Stimulated activated CD4-positive, alpha-beta T cell treated with anti-CD3 and anti-CD28 coated beads, Interleukin-4, amount 100 ng/mL, for 1 hour (primary cell): ENCODE measurements at places on chromosomes 7 and 10.
A peak's percentile ranks its signal among the peaks of the same experiment; 100 is the strongest.

- no peak for DNase-seq
These were observed 2.5 kb downstream of the IGFBP3 start for GRCh38 chr7:45918556-45918955.

GRCh38 chr10:97534746-97535367 is 36.1 kb downstream of the UBTD1 start:
- peak; percentile 43 for DNase-seq

DNA sequence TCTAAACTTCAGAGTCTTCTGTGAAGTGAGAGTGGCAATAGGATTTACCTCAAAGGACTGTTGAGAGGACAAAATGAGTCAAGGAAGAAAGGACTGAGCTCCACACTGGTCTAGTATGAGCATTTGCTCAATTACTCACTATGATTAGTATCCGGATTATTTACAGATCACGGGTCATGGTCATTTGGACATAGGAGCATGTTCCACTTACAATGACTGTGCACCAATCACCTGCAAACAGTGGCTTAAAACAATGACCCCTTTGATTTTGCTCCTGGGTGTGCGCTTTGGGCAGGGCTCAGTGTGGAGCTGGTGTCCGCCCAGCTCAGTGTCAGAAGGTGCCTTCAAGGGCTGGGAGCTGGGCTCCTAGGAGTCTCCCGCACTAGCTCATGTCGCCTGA is 225.4 kb downstream of the TCERG1L start:
- no peak for DNase-seq

- DNase-seq = no peak
These were observed 228.6 kb downstream of the ELFN1 start for GRCh38 chr7:1898628-1899185.

DNA sequence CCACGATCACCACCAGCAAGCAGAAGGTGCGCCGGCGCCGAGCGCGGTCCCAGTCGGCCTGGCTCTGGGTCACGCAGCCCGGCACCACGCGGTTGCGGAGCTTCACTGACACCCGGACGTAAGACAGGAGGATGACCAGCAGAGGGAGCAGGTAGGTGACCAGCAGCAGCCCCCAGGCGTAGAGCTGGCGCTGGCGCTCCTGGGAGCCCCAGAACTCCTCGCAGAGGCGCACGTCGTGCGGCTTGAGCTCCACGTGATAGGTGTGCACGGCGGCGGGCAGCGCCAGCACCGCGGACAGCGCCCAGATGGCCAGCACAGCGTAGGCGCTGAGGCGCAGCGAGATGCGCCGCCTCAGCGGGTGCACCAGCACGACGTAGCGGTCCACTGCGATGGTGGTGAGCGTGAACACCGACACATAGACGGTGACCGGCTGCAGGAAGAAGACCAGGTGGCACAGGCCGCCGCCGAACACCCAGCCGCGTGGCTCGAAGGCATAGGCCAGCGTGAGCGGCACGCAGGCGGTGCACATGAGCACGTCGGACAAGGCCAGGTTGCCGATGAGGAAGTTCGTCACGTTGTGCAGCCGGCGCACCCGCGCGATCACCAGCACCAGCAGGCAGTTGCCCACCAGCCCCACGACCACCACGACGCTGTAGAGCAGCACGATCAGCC is 920 bp downstream of the PRLHR start:
- peak; percentile 39 for DNase-seq

DNA sequence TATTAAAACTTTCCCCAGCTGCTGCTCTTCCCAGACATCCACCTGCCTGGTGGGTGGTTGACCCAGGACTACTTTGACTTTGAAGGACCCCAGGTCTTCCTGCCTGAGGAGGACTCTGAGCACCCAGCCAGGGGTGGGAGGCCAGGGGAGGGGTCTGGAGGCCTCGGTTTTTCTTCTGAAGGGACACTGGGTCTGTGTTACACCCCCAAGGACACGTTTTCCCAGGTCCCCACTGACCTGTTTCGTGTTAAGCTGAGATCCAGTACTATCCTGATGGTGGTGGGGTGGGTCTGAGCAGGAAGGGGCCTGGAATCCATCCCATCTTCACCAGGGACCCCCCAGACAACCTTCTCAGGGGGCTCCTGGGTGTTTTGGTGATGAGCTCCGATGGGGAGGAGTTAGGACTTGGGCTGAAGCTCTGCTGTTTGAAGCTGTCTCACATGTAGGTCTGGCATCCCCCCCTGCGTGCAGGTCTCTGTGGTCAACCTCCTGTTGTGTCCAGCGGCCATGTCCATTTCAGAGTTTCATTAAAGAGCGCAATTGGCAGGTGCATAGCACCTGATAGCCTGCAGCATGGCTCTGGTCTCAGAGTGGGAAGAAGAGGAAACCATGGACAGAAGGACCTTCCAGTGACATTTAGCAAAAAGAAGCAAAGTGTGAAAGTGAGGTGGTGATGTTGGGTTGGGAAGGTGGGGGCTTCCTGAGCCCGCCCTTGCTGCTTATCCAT is 3.5 kb downstream of the JAKMIP3 start:
- no peak for DNase-seq

DNA sequence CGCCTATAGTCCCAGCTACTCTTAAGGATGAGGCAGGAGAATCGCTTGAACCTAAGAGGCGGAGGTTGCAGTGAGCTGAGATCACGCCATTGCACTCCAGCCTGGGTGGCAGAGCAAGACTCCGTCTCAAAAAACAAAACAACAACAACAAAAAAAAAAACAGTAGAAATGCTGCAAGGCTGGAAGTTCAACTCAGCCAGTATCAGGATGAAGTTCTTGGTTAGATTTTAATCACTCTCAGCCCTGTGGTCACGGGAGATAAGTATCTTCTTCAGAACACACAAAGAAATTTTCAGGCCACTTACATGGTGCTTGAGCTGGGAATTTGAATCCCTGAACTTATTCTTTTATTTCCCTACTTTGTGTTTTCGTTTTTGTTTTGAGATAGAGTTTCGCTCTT is 120.4 kb downstream of the MARCHF5 start:
- no peak for DNase-seq

GRCh38 chr7:130595986-130596385 is 72.6 kb downstream of the COPG2 start:
- no peak for DNase-seq

- no peak for DNase-seq
These were observed 46.8 kb downstream of the FAM107B start for GRCh38 chr10:14727924-14728323.

DNA sequence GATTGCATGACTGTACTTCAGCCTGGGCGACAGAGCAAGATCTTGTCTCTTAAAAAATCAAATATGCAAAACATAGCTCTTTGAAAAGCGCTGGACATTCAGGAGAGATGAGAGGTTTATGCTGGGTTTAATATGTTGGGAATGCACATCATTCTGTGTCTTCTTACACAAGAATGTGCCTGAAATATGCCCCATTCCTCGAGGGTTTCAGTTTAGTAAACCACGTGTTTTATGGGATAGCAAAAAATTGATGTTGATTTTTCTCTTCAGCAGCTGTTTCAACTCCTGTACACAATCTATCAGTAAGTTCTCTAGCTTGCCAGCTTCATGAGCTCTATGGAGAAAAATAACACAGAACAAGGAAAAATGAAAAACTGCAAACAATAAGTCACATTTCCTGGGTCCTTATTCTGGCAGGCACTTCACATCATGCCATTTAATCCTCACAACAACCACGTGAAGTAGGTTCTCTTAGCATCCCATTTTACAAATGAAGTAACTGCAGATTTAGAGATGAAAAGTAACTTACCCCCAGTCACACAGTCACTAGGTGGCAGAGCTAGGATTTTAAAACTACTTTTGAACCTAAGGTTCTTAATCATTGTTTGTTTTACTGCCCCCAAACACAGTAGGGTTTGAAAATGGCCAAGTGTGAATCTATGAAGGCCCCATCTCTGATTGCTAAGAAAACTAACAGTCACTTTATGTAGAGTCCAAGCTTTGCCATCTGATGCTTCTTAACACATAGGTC is 423.6 kb downstream of the PHTF2 start:
- DNase-seq = no peak

DNA sequence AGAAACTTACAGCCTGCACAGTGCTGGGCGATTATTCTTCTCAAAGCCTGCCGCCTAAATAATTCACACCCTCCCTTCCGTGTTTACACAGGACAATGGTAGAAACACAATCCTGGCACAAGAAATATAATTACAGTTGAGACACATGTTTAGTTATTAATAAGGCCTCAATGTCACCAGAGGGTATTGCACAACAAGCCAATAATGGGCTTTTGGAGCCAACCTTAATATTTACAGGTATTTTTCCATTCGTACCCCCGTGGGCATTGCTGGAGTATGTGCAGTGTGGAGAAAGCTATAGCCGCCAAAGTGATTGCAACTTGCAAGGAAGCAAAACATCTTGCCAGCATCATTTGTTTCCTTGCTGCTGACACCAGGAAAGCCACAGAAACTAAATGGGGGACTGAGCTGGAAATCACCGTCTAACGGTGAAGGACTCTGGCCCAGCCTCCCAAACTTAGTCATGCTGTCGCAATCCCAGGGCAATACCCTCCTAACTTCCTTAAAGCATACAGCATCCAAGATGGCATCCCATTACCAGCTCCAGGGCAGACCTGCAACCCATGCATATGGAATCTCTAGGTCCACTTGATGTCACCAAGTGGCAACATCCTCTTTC is 8.6 kb downstream of the CALN1 start:
- DNase-seq = no peak

DNA sequence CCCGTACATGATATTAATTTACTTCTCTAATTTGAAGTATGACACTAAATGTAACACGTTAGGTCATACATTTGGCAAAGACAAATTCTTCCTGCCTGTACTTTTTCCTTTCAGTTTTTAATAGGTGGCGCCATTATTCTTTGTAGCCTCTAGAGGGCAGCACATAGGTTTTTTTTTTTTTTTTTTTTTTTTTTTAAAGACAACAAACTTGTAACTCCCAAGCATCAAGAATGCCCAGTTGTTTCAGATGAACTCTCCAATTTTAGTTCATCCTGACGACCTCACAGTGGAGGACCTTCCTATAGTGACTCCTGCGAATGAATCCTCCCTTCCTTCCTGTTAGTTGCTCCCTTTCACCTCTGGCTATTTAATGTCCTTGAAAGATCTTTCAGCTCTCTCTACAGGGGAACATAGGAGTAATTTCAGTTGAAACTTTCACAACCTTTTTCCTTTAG is 139.3 kb upstream of the HDAC9 start:
- no peak for DNase-seq

DNA sequence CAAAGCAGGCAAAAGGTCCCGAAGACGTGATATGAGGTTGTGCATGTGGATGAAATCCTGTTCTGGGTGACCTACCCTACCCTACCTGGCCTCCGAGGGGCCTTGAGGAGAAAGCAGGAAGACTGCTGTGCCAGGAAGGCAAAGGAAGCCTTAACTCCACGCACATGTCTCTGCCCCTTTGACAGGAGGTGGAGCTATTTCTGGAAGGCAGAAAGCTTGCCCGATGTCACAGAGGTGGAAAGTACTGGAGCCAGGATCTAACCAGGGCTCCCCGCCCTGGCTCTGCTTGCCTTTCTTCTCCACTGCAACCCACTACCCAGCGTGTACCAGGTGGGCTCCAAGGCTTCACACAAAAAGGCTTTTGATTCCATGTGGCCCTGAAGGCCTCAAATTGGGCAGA is 66.4 kb upstream of the DDC start:
- DNase-seq = no peak

- DNase-seq = no peak
These were observed 127.0 kb upstream of the JCAD start for GRCh38 chr10:30186371-30186875.

- no peak for DNase-seq
These were observed 725.1 kb upstream of the GALNT17 start for GRCh38 chr7:70406950-70407209.

DNA sequence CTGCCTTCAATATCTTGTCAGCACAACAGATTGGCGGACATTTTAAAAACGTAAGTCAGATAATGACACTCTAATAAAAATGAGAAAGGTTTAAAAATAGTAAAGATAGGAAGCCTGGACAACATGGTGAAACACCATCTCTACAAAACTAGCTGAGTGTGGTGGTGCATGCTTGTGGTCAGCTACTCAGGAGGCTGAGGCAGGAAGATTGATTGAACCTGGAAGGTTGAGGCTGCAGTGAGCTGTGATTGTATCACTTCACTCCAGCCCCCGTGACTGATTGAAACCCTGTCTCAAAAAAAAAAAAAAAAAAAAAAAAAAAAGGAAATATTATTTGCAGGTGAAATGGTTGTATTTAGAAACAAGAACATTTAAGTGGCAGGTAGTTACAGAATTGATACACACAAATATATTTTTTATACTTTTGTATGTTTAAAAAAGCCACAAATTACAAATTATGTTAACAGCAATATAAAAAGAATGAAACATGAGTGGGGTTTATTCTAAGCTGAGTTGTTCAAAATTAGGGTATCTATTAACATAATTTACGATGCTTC is 141.9 kb downstream of the ADK start:
- no peak for DNase-seq

DNA sequence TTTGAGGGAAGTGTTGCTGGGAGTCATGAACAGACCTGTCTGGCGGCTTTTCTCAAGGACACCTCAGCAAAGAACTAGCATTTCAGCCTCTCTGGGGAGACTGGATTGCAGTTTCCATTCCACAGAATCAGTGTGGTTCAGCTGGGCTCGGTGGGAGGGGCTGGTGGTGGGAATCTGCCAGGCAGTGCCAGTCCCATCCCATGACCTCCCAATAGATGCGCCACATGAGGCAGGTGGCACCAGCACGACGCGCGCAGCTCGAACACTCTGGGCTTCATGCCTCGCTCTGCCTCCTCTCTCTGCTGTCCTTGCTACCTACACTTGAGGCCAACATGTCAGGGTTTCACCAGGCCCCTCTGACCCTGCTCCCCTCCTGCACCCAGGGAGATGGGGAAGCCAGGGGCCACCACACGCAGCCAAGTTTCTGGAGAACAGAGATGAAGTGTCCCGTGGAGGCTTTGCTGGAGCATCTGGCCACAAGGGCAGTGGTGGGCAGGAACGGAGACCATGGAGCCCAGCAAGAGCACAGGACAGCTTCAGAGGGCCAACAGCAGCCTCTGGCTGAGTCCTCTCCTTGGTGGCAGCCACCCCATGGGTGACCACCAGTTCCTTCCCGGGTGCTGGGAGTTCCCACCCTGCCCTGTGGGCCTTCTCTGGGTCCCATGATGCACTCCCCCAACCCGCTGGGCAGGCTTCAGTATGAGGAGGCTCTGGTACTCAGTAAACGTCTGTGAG is 2.3 kb downstream of the NACAD start:
- DNase-seq = no peak

DNA sequence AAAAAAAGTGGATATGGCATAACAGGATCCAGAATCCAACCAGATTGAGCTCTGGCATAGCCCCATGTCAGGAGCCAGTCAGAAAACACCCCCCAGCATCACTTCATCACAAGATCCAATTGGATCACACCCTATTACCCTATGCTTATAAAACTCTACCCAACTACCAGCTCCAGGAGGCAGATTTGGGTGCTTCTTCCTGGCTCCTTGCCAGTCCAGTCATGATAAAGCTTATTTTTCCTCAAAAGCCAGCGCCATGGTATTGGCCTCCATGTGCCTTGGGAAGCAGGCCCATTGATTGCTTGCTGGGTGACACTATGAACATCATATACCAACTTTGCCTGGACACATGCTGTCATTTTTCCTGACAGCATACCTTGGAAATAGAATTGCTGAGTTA is 281.4 kb upstream of the MKLN1 start:
- DNase-seq = no peak
